ENCODE measurements at places on chromosomes 4 and X. TPM values are rescaled to one million over a fixed set of nuclear protein-coding genes. Genes with fewer than 3 reads are reported as not detected.

YTHDC1 gene
- total RNA-seq: 48.6 TPM

GRCh38 chr4:80011636-80012236, 61.3 kb downstream of the ANTXR2 start:
- no peak for DNase-seq

DNA sequence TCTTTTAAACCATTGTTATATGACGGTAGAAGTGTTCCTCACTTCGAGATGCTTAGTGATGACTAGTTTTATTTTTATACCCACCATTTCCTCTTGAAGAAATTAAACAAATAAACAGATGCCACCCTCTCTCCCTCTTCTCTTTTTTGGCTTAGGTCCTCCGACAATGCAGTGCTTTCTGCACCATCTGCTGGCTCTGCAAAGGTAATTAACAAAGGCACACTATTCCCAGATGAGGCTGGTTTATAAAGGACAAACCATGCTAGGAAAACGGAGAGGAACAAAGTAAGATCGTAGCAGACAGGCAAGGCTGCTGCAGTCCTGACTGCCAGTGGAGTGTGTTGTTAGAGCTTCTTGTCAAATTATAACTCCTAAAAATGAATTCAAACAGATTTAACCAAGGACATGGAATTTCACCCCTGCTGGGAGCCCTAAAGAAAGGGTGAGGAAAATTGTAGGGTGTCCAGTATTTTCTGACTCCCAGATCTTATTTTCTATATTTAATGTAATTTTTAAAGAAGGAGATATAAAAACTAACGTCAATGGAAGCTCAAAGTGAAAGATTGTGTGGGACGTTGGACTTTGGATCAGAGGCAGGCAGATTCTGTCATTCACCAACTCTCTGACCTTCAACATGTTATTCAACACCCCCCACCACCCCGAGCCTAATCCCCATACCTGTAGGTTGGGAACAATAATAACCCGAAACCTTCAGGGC, 142.1 kb downstream of the CPEB2 start:
- DNase-seq: no peak

GRCh38 chr4:16609170-16609758, 289.2 kb downstream of the LDB2 start:
- DNase-seq: no peak

All from left cardiac atrium (tissue), 4 donors.